ENCODE measurements at places on chromosomes 11 and 22.

DNA sequence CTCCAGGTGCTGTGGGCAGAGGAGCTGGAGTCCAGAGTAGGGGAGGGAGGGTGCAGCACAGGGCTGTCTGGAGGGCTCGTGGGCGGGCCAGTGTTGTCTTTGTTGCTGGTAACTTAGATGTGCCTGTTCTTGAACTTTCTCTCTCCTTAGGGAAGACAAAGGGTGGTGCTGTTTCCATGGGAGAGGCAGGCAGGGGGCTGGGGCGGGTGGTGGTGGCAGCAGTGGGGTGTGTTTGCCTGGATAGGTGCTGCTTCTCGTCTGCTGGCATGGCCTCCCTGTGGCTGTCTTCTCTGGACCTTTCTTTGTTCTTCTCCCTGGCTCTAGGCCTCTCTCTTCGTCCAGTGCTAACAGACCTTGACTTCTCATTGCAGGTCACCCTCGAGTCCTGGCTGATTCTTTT lies 8.5 kb downstream of the SIDT2 start:
- no peak for DNase-seq

DNA sequence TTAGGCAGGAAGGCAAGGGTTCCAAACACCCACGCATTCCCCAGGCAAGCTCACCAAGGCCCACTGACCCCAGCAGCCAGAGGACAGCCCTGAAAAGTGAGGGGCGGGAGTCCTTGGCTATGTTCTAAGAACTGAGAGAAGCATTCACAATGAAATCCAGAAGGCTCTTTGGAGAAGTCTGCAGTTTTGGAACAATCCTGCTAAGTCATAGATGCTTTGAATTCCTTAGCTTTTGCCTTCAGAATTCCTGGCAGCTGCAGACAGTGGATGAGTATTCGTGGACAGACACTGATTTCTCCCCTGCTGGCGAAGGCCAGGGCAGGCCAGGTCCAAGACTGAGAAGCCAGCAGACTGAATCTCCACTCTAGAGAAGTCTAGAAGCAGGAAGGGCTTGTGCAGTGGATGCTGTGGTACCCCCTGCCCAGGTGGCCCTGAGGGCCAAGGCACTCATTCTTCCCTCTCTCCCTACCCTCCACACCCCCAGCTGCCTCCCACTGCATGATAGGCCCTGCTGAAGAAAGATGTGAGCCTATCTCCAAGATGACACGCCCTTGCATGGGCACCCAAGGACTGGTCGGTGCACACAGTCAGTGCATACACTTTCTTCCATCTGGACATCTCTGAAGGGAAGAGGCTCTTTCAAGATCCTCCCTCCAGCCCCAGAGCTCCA lies 133.2 kb upstream of the TEAD1 start:
- no peak for DNase-seq

DNA sequence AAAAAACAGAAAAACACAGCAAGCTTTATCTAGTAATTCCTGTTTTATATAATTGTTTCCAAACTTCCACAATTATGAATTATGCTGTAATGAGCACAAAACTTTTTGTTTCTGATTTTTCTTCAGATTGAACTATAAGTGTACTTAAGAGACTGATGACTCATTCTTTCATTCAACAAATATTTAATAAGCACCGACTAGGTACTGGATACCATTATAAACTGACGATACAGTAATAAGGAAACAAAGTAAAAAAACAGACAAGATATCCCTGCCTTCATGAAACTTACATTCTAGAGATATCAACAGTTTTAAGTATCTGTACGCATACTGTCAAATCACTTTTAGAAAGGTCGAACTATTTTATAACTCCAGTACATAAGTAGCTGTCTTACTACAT lies 78.6 kb downstream of the ME3 start:
- no peak for DNase-seq

GRCh38 chr11:16018931-16019330 lies 337.4 kb downstream of the SOX6 start:
- no peak for DNase-seq

- DNase-seq: peak; percentile 6
These were observed 1.4 kb downstream of the PATZ1 start for GRCh38 chr22:31344578-31345330.

- no peak for DNase-seq
These were observed 52.2 kb downstream of the JAM3 start for GRCh38 chr11:134120921-134121526.

DNA sequence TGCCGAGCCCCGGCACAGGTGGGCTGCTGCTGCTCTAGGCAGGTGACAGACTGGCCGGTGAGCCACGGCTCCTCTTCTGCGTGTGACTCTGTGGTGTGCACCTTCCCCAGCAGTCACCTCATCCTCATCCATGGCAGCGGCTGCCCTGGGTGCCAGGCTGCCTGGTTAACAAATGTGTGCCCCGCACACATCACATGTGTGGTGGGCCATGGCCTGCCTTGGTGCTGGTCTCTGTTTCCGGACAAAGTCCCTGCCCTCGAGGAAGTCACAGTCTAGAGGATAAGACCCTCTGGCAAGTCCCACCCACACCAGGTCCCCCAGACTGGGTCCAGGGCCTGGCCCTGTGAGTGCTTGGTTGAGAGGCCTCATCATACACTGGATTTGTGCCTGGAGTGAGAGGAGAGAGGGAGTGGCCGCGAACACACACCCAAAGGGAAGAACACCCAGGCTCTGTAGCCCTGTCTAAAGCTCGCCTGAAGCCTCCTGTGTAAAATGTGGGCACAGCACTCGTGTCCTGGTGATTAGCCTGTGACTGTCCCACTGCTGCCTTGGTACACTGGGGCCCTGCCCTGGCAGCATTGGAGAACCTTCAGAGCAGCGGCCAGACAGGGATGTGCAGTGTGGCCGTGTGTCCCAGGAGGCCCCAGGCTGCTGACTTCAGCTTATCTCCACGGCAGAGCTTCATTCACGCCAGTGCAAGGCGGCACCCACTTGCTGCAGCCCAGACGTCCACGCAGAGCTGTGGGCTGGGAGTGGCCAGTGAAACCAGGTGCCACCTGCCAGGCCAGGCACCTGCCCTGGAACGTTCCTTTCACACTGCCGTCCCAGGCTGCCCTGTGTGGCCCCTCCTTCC lies 269.9 kb downstream of the TBC1D22A start:
- no peak for DNase-seq

- no peak for DNase-seq
These were observed 23.2 kb upstream of the NRGN start for GRCh38 chr11:124716591-124716990.

DNA sequence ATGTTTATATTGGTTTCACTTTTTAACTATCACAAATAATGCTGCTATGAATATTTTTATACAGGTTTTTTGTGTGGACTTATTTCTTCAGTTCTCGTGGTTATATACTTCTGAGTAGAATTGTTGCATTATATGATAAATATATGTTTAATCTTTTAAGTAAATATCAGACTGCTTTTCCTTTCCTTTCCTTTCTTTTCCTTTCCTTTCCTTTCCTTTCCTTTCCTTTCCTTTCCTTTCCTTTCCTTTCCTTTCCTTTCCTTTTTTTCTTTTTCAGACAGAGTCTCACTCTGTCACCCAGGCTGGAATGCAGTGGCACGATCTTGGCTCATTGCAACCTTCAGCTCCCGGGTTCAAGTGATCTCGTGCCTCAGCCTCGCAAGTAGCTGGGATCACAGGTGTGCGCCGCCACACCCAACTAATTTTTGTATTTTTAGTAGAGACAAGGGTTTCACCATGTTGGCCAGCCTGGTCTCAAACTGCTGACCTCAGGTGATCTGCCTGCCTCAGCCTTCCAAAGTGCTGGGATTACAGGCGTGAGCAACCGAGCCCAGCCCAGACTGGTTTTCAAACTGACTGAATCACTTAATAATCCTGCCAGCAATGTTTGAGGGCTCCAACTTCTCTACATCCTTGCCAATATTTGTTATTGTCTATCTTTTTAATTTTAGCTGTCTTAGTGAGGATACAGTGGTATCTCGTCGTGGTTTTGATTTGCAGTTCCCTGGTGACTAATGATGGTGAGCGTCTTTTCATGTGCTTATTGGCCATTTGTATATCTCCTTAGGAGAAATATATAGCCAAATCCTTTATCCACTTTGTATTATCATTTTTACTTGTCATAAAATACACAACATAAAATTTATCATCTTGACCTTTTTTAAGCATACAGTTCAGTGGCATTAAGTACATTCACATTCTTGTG lies 21.9 kb downstream of the HTR3B start:
- no peak for DNase-seq

- DNase-seq: no peak
These were observed 4.0 kb downstream of the TECTA start for GRCh38 chr11:121105063-121105480.

DNA sequence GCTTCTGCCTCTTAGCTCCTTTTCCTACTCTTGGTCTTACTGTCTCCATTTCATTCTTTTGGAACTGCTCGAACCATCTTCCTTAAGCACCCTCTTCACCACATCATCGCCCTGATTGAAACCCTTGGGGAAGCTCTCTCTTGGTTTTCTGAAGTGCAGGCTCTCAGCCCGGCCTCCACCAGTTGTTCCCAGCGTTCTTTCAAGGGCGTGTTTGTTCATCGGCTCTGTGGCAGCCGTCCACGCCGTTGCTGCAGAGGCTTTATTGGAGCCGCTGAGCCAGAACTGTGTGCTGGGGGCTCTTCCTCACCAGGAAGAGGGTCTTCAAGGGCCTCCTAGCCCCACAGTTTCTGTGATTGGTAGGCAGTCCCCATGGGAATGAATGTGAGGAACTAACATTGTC lies 214.1 kb downstream of the TBC1D22A start:
- DNase-seq: no peak

DNA sequence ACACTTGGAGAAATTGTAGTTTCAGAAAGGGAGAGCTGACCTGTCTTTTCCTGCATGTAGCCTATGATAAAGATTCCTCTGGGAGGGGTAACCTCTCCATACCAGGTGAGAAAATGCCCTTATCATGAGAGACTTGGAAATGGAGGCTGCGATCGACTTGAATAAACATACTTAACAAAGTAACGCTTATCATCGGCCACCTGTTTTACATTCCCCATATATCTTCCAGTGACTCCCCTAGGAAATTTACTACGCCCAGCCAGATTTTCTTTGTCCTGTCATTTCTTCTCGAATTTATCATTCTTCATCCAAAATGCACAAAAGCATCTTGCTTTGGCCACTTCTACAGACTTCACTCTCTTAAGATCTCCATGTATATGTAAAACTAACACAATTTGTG lies 143.5 kb downstream of the CCDC81 start:
- no peak for DNase-seq

DNA sequence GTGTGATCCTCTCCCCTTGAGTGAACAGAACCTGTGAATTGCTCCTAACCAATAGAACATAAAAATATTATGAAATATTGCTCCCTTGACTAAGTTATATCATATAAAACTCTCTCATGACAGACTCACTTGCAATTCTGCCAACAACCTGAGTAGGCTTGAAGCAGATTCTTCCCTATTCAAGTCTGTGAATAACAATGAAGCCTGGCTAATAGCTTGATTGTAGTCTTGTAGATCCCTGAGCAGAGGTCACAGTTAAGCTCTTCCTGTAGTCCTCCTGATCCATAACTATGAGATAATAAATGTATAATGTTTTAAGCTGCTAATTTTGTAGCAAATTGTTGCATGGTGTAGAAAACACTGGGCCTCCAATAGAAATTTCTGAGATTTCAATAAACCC lies 540.1 kb upstream of the TENM4 start:
- DNase-seq: no peak

GRCh38 chr11:123577081-123577598 lies 77.3 kb downstream of the SCN3B start:
- DNase-seq: peak; percentile 67

DNA sequence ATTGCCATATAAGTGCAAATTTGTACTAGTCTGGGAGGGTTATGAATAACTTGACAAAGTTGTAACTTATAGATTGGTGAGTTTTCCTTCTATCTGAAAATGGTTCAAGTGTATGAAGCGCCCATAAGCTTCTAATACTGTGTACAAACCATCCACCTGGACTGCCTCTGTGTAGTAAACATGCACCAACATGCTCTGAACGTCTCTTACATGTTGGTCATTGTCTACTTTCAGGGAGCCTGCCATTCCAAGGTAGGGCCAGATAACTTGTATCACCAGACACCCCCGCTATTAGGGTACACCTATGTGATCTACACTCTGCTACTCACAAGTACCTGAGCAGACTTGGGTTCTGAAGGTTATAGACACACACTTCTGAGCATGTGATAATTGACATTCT lies 735.5 kb upstream of the API5 start:
- no peak for DNase-seq

GRCh38 chr22:48369789-48370507 lies 1457.7 kb downstream of the BRD1 start:
- no peak for DNase-seq

GRCh38 chr11:57416436-57416835 lies 10.5 kb downstream of the SLC43A3 start:
- no peak for DNase-seq

DNA sequence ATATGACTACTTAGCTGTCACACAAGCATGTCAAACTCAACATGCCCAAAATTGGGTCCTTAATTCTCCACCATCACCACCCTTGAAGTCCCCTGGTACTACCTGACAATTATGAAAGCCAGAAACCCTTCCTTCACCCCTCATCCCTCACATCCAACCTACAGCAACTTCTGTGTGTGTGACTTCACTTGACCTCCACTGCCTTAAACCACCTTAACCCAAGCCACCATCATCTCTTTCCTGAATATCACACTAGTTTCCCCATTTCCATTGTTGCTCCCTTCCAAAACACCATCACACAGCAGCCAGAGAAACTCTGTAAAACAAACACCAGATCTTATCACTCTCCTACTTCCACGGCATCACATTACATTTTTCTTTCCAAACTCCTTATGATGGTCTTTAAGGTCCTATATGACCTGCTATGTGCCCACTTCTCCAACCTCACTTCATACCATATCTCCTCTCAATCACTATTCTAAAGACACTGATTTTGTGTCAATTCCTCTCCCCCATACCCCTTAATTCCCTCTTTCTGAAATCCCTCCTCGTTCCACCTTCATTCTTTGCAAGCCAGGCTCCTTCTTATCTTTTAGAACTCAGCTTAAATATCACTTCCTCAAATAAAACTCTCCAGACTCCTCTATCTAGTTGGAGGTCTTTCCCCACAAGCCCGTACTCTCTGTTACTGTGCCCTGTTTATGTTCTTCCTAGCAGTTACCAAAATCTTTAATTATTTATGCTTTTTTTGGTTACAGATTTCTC lies 124.9 kb downstream of the RBFOX2 start:
- no peak for DNase-seq

GRCh38 chr11:1049071-1049405 lies 12.5 kb upstream of the MUC6 start:
- no peak for DNase-seq
